ENCODE measurements at places on chromosomes 6 and 20.
A peak's percentile ranks its signal among the peaks of the same experiment; 100 is the strongest.

DNA sequence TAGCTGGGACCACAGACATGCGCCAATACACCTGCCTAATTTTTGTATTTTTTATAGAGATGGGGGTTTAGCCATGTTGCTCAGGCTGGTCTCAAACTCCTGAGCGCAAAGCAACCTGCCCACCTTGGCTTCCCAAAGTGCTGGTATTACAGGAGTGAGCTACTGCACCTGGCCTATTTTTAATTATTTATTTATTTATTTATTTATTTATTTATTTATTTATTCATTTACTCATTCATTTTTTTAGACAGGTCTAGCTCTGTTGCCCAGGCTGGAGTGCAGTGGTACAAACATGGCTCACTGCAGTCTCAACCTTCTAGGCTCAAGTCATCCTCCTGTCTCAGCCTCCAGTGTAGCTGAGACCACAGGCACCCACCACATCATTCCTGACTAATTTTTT, 434.3 kb downstream of the DOK5 start:
- DNase-seq: no peak

GRCh38 chr6:128648022-128648598, 127.7 kb upstream of the PTPRK start:
- no peak for DNase-seq

GRCh38 chr6:101396548-101397173, 3.2 kb downstream of the GRIK2 start:
- DNase-seq: peak; percentile 12

DNA sequence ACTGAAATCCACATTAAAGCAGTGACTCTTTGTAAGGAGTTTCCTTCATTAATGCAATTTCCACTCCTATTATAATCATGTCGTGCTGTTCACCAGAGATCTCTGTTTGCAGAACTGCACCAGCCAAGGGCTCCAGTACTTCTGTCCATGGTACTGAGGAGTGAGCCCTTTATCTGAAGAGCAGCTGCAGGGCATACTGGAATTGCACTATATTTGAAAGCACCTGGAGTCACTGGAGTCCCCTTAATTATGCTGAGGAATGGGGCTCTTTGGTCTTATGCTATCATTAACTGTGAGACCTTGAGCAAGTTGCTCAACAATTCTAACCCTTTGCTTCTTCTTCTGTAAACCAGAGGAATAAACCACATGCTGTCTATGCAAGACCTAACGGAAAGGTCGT, 61.7 kb upstream of the NUP153 start:
- no peak for DNase-seq

GRCh38 chr20:58179083-58179431, 49.4 kb downstream of the ANKRD60 start:
- DNase-seq: no peak

DNA sequence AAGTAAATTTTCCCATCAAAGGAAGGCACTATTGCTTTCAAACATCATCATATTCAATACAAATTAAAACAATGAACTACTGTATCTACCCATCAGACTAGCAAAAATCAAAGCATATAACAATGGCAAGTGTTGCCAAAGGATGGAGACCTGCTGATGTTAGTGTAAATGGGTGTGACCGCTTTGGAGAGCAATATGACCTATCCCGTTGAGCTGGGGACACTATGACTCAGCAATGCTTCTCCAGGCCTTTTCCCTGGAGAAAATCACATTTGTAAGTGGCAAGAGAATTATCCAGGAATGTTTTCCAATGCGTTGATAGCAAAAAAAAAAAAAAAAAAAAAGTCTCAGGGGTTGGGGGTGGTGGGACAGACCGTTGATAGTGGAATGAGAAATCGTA, 46.1 kb downstream of the PHACTR3 start:
- no peak for DNase-seq

GRCh38 chr6:46217671-46218131, 46.9 kb upstream of the ENPP5 start:
- no peak for DNase-seq

DNA sequence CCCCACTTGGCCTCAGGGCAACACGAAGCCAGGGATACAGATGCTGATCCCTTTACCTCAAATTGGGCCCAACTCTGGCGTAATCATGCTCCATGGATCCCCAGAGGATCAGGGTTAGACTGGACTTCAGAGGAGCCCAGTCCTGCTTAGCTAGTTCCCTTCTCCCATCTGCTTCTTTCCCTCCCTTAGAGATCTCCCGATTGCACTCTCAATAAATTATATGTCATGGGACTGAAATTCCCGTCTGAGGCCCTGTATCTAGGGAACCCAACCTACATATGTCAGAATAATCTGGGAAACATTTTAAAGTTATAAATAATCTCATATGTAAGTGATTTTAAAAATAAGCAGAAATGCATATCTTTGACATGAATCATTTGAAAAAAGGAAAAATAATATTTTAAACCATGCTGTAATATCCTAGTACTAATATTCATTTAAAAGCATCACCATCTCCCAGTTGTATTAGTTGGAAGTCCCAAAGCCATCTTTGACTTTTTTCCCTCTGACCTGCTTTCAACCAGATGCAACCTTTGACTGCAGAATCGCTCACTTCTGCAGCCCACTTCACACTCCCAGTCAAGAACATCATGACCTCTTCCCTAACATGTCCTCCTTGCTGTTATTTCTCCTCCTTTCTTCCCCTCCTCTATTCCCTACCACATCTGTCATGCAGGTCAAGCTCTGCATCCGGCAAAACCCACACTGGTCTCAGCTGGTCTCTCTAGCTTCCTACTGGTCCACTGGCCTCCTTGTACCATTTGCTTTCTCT, 393.6 kb downstream of the BTBD3 start:
- DNase-seq: no peak

Data from glomerular endothelial cell (primary cell).